ENCODE measurements at places on chromosomes 7 and 10. TPM values are rescaled to one million over a fixed set of nuclear protein-coding genes. Genes with fewer than 3 reads are reported as not detected.

The CNPY1 gene
- total RNA-seq = not detected

The H2BK1 gene
- total RNA-seq = not detected

The ACBD5 gene
- total RNA-seq = 21.4 TPM

The EGFR gene
- 31.7 TPM for total RNA-seq

The WEE2 gene
- not detected for total RNA-seq

The C7orf33 gene
- not detected for total RNA-seq

The NME8 gene
- not detected for total RNA-seq

The AMZ1 gene
- total RNA-seq = 0.43 TPM

The GPRIN2 gene
- total RNA-seq = not detected

The RTKN2 gene
- 0.47 TPM for total RNA-seq

The GBX1 gene
- total RNA-seq = not detected

The TMEM176B gene
- not detected for total RNA-seq

The PAXIP1 gene
- total RNA-seq = 4.3 TPM

The EGR2 gene
- not detected for total RNA-seq

The CCDC172 gene
- not detected for total RNA-seq

All from bronchial smooth muscle cell (primary cell).